ENCODE measurements at places on chromosomes 12 and 14.

DNA sequence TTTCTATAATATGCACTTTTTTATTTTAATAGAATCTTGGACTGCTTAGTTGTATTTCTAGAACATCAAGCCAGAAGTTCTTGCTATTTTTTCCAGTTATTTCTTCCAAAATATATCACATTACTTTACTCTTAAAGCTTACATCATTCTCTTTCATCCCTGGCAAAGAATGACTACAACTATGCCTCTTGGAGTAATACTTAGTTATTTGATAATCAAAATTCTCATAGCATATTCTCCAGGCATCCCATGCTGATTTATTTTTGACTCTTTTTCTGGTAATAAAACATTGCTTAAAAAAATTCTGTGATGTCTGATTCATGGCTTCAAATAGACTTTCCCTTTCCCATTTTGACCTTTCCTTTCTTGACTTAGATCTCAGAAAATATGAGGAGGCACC is 118.7 kb upstream of the TSPAN8 start:
- DNase-seq, result no peak

DNA sequence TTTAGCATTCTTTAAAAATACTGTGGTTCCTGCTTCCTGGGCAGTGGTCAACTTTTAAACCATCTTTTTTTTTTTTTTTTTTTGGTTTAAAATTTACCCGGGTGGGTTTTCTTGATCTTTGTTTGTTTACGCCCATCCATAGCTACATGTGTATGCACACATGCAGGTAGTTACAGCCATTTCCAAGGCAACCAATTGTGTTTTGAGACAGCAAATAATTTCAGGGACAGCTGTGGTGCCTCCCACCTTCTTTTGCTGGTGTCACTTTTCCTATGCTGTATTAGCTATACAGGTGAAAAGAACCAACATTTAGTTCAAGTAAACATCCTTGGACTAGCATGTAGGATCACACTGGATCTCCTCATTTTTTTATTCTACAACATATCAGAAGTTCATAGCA is 52.0 kb upstream of the PSMA6 start:
- no peak for DNase-seq

GRCh38 chr12:79665212-79665887 is 25.4 kb downstream of the PAWR start:
- no peak for DNase-seq

DNA sequence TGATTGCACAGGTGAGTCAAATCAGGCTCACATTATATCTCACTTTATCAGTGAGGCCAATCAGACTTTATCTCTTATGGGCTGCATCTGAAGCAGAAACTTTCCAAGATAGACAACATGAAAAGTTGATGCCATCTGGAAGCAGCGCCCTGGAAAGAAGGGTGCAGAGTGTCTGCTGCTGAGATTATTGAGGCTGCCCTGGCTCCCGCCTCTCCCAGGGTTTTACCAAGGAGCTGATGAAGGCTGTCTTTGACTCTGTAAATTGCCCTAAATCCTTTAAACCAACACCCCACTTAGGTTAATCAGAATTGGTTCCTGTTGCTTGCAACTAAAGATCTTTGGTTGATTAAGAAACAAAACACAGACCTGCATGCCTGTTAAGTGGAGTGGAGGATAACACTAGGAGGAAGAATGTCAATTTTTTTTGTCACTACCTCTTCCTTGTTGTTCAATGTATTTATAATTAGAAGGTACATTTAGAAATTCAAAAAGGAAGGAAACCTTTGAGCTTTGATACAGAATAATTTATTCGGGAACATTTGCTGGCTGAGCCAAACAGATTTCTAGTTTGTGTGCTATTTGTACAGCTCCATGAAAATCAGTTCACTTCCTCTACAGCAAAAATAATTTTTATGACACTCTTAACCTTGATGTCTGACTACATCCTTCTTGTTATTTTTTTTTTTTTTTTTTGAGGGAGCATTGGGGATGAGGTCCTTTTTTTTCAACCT is 104.1 kb downstream of the VEZT start:
- DNase-seq, result no peak

DNA sequence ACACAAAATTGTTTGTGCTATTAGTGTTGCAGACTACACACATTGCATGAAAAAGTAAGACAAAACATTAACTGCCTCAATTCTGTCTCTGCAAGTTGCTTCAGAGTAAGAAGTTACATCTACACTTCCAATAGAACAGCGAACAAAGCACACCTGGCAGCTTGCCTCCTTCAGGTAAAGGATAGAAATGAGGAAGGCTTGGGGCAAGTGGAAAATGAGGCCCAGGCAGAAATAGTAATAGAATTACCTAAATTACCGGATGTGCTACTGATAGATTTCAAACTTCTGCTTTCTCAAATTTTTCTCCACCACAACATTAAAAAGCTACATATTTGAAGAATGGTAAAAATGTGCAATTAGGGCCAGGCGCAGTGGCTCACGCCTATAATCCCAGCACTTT is 37.7 kb downstream of the CCDC175 start:
- no peak for DNase-seq

DNA sequence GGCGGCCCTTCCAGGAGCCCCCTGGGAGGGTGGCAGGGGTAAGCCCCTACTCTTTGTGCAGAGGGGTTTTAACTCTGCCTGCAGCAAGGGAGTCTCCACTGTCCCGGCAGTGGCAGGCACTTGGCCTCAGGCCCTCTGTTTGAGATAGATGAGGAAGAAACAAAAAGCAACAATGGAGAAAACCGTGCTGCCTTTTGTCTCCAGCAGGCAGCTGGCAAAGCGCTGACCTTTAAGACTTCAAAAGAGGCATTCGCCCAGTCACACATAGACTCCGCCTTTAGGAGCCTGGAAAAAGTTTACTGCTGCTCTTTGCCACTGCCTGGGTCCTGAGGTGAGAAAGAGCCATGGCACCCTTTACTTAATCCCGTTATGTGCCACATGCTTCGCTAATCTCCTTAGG is 158.2 kb upstream of the NTF3 start:
- no peak for DNase-seq

- DNase-seq, result no peak
These were observed 85.5 kb downstream of the CEP83 start for GRCh38 chr12:94374124-94374523.

DNA sequence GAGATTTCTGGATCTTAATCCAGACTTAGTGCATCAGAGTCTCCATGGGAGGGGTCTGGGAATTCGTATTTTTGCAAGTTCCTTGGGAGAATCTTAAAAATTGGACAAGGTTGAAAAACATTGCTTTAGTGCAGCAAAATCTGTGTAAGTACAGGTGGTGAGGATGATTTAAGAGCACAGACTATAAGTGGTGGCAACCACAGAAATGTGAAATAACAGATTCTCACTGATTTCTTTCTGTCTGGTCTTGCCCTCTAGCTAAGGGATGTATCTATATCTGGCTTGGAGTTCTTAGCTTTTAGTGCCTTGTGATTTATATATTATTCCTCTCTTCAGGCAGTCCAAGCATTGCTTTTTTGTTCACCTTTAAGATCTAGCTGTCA is 116.2 kb downstream of the DIP2B start:
- DNase-seq, result no peak

Data from Calu3 (cell line).